ENCODE measurements at places on chromosomes 11 and 22.

DNA sequence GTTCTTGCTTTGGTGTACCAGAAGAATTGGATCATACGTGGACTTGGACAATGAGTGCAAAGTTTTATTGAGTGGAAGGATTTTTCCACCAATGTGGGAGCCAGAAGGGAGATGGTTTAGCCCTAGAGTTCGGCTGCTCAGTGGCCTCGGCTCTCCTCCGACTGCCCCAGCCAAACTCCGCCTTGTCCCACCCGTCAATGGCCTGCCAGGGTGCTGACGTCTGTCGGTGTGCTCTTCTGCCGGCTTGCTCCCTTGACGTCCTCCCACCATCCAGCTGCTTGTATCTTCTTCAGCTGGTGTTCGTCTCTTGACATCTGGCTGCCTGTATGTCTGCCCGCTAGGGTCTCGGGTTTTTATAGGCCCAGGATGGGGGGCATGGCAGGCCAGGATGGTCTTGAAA is 154.8 kb downstream of the APOL5 start:
- no peak for DNase-seq

GRCh38 chr22:45911601-45912271 is 65.2 kb downstream of the WNT7B start:
- DNase-seq: peak; percentile 13

DNA sequence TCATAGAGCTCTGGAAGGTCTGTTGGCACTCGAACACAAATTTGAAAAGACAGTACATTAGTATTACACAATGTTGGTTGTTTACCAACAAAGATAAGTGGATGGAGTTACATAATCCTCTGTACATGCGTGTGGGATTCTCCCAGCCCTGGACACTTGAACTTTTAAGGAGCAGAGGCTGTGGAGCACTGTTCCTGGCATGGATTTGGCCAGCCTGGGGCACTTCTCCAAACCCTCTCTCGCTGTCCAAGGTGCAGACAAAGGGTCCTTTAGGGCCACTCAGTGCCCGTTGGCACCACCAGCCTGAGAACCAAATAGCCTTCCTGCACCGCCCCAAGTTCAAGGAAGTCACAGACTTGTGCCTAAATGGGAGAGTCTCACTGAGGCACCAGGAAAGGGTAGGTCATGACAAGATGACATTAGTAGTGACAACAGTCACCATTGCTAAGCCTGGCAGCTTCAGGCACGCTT is 1.6 kb upstream of the ANO1 start:
- DNase-seq: no peak

- no peak for DNase-seq
Observed at GRCh38 chr11:133508468-133508867, 23.8 kb downstream of the OPCML start.

- DNase-seq: no peak
Observed at GRCh38 chr22:27460591-27461347, 340.8 kb downstream of the MN1 start.

- peak; percentile 62 for DNase-seq
Observed at GRCh38 chr22:22884010-22884887, 3.4 kb upstream of the IGLL5 start.

GRCh38 chr11:84247926-84248325 is 961.8 kb upstream of the CCDC90B start:
- peak; percentile 55 for DNase-seq

GRCh38 chr11:27977031-27977430 is 130.9 kb downstream of the KIF18A start:
- peak; percentile 70 for DNase-seq

- DNase-seq: peak; percentile 13
Observed at GRCh38 chr22:27578937-27579617, 222.5 kb downstream of the MN1 start.

DNA sequence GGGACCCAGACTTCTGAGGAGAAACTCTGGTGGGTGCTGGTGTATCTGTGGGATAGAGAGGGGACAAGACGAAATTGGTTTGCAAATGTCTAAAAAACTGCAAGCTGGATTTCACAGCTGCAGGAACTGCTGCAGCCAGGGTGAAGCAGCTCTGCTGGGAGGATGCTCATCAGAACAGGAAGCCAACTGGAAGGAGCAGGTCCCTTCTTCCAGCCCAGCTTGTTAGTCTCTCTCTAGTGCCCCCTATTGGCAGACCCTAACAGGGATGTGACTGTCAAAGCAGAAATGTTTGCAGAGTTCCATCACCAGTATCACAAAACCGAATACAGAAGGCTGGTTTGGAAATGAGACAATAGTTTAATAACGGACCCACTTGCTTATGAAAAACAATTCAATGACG is 74.8 kb upstream of the SLC22A12 start:
- no peak for DNase-seq

- DNase-seq: peak; percentile 76
Observed at GRCh38 chr11:72041364-72042063, 38.8 kb downstream of the NUMA1 start.

DNA sequence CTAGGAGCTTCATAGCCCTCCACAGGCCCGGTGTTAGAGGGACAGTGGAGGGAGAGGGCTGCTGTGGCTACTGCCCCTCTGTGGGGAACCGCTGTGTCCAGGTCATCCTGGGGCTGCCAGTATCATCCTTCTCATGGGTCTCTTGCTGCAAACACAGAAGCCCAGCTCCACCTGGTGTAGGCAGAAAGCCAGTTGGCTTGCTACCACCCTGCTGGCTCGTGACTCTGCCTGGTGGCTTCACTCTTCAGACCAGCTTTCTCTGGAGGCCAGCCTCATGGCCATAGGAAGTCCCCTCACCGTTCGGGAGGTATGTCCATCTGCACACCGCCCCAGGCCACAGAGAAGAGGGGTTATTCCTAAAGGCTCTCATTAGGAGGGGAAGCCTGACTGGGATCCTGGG is 19.4 kb upstream of the SUSD2 start:
- no peak for DNase-seq

DNA sequence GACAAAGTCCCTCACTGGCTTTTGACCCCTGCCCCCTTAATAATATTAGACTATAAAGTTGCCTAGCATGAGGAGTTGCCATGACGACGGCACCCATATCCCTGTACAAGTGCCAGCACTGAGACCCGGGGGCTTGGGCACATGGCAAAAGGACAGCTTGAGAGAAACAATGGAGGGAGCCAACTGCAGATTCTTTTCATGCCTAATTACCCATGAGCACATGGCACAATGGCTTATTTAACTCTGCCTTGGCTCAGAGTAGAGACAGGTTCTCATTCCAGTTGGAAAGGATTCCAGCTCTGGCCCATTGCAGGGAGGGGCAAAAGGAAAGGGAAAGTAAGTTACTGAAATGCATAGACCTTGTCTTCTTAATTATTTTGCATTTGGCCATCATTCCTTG is 261.2 kb upstream of the UBASH3B start:
- DNase-seq: no peak

- no peak for DNase-seq
Observed at GRCh38 chr22:39237318-39238100, 7.3 kb downstream of the PDGFB start.

GRCh38 chr11:3119141-3119821 is 45.8 kb downstream of the OSBPL5 start:
- DNase-seq: no peak

- DNase-seq: peak; percentile 92
Observed at GRCh38 chr11:353179-353873, 16.0 kb upstream of the B4GALNT4 start.

DNA sequence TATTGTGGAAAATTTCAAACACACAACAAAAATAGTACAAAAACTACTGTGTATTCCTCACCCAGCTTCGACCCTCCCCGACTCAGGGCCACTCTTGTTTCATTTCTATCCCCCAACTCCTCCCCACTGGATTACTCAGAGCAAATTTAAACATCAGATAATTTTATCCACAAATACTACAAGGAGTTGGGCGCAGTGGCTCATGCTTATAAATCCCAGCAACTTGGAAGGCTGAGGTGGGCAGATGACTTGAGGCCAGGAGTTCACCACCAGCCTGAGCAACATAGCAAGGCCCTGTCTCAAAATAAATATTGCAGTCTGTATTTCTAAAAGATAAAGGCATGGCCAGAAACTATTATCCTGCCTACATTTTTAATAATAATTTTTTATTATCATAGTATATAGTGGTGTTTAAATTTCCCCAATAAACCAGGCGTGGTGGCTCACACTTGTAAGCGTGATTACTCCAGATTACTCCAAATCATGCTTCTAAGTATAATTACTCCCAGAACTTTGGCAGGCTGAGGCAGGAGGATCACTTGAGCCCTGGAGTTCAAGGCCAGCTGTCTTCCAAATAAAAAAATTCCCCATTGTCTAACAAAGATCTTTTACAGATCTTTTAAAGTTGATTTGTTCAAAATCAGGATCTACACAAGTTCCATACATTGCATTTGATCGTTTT is 39.8 kb downstream of the LRRC32 start:
- no peak for DNase-seq

DNA sequence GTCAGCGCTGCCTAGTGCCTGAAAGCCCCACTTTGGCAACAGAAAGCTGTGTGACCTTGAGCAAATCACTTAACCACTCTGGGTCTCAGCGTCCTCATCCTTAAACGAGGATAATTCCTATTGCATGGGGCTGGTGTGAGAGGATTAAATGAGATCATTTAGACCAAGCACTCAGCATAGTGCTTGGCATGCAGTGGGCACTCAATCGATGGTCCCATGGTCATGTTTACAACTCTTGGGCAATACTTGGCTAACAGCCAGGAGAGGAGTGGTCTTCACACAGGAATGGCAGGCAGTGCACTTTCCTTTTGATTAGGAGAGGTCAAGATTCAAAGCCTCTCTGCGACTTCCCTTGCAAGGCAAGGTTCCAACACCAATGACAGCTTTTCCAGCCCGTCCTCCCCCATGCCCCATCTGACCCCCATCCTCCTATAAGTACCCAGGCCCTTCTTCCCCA is 14.1 kb downstream of the TNKS1BP1 start:
- no peak for DNase-seq

DNA sequence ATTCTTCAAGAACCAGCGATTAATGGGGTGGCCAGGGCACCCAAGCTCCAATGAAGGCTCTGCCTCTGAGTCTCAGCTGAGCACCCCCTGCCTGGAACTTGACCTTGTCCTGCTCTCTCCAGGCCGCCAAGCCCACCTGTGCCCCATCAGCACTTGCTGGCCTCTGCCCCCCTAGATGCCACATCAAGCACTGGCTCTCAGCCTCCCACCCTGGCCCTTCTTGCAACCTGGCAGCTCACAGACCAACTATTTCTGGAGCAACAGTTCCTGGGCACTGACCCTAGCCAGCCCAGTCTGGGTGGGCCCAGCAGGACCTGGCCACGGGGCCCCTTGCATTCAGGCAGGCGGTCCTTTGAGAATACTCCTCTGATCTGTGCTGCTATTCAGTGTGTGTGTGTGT is 98.8 kb upstream of the PITPNB start:
- no peak for DNase-seq

DNA sequence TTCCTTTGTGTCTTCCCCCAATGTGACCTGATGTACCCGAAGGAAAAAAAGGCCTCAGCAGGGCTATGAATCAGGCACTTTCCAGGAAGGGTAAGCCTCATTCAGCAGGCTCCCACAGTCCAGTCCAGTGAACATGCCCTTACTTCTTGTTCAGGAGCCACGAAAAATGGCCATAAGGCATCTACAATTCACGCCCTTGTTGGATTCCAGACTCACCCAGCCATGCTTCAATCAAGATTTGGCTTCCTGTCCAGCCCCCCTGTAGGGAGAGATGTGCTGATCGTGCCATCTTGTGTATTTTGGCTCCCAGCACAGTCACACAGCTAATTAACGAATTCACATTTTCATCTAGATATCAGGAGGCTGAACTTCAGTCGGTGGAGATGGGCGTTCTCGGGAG is 9.9 kb upstream of the KCNJ5 start:
- DNase-seq: no peak

DNA sequence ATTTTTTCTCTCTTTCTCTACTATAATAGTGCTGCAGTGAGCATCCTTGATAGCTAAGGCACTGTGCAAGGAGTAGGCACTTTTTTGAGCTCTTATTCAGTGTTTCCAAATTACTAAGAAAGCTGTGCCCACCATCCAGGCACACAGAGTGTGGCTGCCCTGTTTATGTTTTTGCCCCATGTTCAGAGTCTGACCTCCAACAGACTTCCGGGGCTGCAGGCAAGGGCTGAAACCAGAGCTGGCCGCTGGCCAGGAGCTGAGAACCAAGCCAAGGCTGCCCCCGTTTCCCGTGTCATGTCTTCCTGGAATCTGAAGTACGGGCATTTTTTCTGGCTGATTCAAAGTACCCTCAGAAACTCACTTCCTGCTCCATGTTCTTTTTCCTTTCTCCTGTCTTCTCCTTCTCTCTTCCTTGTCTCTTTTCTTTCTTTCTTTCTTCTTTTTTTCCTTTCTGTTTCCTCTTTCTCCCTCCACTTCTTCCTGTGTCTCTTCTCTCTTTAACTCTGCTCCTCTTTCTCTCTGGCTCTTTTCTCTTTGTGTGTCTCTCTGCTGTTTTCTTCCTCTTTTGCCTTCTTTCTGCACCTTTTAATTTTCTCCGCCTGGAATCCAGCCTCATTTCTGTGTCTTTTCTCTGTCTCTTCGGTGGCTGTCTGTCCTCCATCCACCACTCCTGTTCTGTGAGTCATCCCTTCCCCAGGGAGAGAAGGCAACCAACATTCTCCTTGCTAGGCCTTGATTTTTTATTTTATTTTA is 17.0 kb upstream of the KCTD14 start:
- DNase-seq: peak; percentile 84

DNA sequence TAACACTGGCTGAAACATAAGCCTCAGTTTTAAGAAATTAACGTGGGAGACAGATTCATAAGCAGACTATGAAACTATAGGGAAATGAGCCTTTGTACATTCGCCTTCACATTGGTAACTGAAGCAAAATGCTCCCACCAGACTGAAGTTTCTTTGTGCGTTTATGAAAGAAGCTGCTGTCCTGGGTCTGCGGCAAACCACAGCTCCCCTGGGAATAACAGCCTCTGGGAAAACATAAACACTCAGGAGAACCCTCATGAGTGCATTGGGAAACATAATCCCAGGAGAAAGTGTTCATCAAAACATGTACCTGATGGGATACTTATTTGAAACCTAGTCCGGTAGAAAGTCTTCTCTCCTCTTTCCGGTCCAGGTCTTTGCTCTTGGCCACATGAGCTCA is 193.1 kb upstream of the LARGE1 start:
- DNase-seq: no peak

DNA sequence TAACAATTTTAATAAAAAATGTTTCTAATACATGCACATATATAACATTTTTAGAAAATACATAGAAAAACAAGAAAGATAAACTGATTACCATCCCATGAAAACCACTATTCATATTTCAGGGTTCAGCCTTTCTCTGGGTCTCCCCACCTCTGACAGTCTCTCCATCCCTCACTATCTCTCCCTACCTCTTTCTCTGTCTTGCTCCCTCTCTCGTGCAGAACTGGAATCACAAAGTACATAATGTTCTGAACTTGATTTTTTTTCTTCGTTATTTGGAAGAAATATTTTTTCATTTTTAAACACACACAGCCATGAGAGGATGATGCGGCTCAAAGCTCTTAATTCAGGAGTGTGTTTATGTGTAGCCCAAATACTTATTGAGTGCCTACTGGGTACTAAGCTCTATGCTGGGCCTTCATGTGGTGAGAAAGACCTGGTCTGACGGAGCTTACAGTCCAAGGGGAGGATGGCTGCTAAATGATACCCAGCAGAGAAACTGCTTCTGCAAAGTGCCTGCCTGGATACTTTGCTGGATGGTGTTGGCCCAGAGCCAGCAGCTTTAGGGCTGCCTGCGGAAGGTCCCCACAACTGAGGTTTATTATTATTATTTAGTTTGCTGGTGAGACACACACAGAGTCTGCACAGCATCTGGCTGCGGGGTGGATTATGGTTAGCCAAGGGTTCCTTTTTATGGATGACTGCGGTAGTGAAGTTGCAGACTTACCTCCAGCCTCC is 42.6 kb downstream of the SC5D start:
- peak; percentile 23 for DNase-seq

- DNase-seq: no peak
Observed at GRCh38 chr11:71556018-71556417, 7.8 kb downstream of the KRTAP5-9 start.

- peak; percentile 24 for DNase-seq
Observed at GRCh38 chr11:87463486-87464102, 425.9 kb downstream of the TMEM135 start.
